ENCODE measurements at places on chromosomes 11 and 22.

- no peak for DNase-seq
Measured at GRCh38 chr11:2844116-2844842, 41.3 kb downstream of the CDKN1C start.

DNA sequence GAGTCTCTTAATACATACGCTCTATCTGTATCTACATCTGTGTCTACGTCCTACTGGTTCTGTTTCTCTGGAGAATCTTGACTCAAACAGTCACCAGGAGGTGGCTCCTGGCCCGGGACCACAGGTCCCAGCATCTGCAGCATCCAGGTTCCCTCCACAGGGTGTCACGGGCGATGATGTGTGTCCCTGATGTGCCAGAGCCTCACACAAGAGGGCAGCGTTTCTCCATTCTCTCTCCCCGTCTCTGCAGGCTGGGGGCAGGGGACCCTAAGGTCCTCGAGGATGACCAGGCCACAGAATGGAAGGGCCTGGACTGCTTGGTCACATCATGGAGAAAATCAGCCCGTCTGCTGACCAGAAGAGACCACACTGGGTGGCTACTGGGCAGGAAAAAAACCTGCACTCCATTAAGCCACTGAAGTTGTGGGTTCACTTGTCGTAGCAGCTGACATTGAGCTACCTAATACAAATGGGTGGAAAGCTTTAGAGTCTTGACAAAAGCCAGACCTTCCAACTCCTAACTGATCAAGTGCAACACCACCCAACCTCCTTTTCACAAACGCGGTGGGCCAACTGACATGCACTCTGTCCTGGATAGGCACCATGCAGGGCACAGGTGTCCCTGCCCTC, 392.5 kb downstream of the CTTN start:
- no peak for DNase-seq

GRCh38 chr22:38115423-38116205, 5.1 kb upstream of the BAIAP2L2 start:
- DNase-seq, result no peak

GRCh38 chr11:73404048-73404447, 27.8 kb downstream of the RELT start:
- no peak for DNase-seq

DNA sequence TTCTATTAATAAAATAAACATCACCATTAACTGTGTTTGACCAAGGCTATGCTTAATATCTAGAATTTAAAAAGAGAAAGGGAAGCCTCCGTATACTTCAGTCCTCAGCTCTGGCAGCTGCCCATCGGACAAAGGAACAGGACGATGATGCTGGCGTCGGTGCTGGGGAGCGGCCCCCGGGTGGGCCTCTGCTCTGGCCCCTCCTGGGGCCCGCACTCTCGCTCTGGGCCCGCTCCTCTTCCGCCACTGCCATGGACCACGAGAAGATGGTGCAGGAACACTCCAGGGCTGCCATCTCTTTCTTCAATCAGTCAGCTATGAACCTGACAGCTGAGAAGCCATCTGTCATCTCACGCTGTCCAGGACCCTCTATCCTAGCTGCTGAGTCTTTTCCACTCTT, 25.3 kb downstream of the PDHX start:
- DNase-seq, result no peak

DNA sequence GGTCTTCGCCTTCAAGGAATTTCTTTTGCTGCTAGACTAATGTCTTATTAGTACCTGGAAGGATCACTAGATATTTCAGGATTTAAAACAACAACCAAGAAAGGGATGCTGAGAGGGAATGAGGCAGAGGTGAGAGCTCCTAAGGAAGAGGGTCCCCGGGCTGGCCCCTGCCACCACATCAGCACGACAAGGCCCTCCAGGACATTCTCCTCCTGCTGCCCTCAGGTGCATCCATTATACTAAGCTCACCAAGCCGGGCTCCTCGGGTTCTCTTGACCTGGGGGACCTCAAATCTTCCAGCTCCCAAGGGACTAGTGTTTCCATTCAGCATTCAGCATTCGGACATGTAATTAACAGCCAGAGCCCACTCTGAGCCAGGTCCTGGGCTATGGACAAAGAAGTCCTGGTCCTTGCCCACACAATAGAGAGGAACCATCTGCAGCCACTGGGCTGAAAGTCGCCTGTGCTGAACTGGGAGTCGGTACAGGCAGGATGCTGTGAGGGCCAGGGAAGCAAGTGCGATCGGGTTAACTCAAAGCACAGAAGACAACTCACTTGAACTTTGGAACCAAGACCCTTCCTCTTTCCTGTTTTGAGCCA, 29.4 kb upstream of the OAF start:
- DNase-seq, result peak; percentile 50

- peak; percentile 70 for DNase-seq
Measured at GRCh38 chr11:111541254-111542061, 938 bp downstream of the LAYN start.

- no peak for DNase-seq
Measured at GRCh38 chr11:110133160-110133559, 40.0 kb downstream of the ZC3H12C start.

DNA sequence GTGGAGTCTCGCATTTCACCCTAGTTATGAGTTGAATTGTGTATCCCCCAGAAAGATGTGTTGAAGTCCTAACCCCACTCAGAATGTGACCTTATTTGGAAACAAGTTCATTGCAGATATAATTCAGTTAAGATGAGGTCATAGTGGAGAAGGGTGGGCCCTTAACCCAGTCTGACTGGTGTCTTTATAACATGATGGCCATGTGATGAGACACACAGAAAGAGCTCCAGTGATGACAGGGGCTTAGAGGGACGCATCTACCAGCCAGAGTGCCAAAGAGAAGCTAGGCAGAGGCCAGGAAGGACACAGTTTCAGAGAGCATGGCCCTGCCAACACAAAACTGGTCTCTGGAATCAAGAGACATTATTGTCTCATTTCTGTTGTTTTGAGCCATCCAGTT, 50.3 kb downstream of the LARGE1 start:
- no peak for DNase-seq

DNA sequence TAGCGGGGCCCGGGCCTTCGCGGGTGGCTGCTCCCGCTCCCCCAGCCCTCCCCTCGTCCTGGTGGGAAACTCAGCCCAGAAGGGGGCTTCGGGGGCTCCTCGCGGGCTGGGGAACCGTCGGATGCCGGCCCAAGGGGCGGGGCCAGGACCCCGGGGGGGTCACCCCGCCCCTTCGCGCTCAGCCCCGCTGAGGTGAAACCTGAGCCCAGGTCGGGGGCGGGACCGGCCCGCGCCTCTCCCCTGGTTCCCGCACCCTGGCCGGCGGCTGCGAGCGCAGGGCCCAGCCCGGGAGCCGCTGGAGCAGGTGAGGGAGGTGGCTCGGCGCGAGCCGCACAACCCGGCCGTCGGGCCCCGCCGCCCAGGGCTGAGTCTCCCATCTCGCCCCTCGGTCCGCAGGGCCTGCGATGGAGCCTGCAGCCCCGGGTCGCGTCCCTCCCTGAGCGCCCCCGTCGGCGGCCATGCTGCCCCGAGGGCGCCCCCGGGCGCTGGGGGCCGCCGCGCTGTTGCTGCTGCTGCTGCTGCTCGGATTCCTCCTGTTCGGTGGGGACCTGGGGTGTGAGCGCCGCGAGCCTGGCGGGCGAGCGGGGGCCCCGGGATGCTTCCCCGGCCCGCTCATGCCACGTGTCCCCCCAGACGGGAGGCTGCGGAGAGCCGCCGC, at the start of gene LARGE2:
Gene LARGE2, plus strand, starts transcription at position 232 of the 658 bp plus-strand sequence. Its CDS starts 227 bp downstream, at position 459.
- DNase-seq, result peak; percentile 65

DNA sequence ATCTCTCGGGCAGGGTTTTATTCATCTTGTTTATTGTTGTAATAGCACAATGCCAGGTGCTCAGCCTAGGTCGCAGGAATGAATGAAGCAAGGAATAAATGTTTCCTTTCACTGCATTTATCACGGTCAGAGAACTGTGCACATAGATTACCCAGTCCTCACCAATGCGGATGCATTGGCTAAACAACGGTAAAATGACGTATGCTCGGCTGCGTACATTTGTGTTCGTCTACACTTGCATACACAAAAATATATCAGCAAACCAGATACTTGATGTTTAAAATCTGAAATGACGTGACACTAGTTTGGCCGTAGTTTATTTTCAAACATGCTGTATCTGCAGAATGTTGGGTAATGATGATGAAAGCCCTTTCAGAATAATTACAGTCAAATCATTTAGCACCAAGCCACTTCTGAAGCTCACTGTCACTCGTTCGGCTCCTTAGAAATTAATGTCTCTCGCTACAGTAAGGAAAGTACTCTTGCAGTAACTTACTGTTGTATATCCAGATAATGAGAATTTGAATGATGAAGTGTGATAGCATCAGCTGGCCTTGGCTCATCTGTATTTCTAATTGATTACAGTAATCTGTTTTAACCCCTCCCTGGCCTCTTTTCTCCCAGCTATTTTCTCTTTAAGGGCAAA, 268.9 kb downstream of the LRRC4C start:
- DNase-seq, result no peak

DNA sequence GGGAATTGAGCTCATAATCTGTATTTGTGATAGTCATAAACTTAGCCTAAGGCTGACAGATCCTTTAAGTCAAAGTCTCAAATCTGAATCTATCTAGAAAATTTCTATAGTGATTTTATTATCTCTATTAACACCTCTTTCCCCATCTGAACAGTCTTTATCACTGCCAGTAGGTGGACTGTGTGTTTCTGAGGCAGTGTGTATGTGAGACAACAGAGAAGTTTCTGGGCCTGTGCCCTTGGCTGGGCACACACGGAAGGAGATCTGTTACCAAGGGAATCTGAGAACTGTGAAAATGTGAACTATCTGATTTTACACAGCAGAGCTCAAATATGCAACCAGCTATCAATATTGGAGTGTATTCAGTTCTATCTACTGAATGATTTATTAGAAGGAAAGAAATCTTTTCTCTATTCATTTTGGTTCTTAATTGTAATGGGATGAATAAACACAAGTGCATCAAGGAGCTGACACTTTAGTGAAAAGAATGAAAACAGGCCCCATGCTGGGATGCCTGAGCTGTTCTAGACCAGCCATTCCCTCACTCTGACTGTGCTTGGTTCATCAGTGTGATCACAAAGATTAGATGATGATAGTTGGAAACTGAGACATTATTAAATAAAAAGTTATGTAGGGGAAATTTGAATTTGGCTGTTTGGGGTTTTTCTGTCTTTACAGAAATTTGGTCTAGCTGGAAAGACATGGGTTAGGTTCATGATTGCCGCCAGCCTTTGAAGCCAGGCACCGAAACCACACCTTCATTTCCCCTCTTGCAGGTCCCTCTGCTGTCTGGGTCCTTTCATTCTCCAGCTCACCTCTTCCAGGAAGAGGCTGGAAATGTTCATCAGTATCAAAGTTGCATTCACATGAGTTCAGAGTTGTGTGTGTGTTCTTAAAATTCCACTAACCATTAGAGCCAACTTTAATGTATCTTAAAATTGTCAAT, 68.1 kb downstream of the LIF start:
- no peak for DNase-seq

Measured in left forelimb (tissue), 1 donor.